ENCODE measurements at places on chromosomes 2 and 18.

GRCh38 chr2:159744363-159744762 lies 32.1 kb downstream of the MARCHF7 start:
- no peak for DNase-seq

GRCh38 chr18:12479982-12480381 lies 72.3 kb downstream of the PRELID3A start:
- DNase-seq = no peak

DNA sequence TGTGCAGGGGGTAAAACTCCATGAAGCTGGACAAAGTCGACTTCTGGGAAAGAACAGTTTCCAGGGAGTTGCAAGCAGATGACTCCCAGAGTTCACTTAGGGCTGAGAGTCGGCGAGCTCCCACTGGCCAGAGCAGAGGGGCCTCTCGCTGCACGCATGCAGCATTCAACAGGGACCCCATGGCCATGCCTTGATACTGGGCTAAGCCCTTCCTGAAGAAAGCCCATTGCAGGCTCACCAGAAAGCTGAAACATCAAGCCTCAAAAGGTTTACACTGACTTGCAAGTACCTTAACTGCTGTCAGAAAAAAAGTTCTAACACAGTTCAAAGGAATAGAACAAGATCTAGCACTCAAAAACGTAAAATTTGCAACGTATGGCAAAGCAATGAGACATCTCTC lies 56.4 kb downstream of the NDUFA10 start:
- DNase-seq = no peak

- no peak for DNase-seq
Measured at GRCh38 chr2:47119001-47119400, 36.1 kb downstream of the STPG4 start.

DNA sequence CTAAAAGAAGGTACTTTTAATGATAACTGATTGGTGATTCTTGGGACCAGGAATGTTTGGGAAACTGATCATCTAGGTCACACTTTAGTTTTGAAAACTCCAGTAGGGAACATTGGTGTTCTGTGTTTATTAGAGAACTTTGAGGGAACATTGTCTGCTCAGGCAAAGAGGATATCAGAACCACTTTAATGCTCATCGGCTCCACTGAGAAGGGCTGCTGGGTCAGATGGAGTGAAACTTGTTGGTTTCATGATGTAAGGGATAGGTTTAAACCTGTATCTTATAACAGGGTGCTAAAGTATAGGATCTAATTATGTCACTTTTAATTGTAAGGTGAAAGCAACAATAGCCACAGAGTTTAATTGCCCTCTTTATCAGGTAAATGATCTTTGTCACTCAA lies 14.2 kb upstream of the POLI start:
- DNase-seq = no peak
